ENCODE measurements at places on chromosomes 6 and 20.

DNA sequence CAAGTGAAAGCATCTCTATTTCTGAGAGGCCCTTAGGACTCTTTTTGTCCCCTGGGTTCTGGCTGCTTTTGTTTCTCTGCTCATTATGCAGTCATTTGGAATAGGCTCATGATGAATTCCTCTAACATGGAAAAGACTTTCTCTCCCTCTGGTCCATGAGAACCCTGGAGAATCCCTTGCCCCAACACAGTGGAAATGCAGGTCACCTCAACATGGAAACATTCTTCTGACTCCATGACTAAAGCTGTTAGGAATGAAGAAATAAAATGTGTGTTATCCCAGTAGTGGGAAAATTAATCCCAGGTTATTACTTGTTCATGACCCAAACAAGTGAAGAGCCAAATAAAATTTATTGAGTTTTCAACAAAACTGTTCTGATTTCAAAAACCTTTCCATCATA, 458.6 kb downstream of the EPM2A start:
- no peak for ATAC-seq

- ATAC-seq = no peak
Observed at GRCh38 chr6:143804835-143805239, 38.3 kb upstream of the LTV1 start.

DNA sequence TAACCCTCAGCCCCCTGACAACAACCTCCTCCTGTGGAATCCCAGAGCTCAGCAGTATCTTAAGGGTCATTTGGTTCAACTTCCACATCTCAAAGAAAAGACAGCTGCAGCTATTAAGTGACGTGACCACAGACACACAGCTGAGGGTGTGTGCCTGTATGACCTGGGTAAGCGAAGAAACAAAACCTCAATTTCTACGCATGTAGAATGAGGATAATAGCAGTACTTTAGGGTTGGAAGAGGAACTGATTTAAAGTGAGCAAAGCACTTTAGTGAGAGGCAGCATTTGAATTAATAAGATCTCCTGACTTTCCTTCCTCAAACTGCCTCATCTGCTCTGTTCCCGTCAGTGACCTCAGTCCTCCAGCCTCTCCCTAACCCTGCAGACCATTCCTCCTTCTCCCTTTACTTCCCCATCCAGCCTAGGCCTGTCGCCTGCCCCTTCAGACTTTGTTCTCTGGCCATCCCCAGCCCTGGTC, 6.8 kb upstream of the ARMC2 start:
- ATAC-seq = no peak

DNA sequence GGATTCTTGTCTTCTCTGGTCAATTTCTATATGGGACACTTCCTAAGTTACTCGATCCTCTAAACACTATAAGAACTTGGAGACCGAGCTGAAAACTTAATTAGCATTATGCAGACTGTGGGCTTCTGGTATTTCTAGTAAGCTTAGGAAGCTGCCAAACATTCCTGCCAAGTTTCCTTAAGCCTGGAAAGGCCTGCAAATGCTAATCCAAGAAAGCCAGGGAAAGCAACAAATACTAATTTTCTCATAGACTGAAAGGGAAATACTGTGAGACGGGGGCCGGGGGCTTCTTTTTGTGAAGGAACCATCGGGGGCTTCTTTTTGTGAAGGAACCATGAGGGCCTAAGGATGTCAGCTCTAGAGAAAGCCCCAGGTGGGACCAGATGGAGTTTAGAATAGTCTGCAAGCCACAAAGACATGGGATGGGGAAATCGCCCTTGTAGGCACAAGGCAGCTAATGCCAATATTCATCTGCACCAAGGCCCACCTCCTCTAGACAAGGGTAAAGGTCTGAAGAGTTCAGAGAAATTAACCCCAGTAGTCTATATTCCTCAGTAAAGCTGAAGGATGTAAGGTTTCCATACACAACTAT, 332.4 kb upstream of the PRDM1 start:
- no peak for ATAC-seq

DNA sequence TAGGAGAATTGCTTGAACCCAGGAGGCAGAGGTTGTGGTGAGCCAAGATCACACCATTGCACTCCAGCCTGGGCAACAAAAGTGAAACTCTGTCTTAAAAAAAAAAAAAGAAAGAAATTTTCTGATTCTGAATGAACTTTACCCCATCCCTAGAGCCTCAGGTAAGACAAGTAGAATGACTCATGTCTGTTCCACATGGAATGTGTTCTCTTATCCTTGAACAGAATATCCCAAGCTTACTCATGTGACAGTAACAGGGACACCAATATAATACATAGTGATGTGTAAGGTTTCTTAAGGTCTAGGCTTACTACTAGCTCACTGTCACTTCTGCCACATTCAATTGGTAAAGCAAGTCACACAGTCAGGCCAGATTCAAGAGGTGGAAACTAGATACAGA, 219.6 kb upstream of the BTBD3 start:
- no peak for ATAC-seq
